ENCODE measurements at places on chromosomes 11 and 22.

- no peak for ATAC-seq
Measured at GRCh38 chr11:40597546-40598113, 861.8 kb downstream of the LRRC4C start.

- ATAC-seq = no peak
Measured at GRCh38 chr11:113269636-113270035, 44.7 kb upstream of the TTC12 start.

DNA sequence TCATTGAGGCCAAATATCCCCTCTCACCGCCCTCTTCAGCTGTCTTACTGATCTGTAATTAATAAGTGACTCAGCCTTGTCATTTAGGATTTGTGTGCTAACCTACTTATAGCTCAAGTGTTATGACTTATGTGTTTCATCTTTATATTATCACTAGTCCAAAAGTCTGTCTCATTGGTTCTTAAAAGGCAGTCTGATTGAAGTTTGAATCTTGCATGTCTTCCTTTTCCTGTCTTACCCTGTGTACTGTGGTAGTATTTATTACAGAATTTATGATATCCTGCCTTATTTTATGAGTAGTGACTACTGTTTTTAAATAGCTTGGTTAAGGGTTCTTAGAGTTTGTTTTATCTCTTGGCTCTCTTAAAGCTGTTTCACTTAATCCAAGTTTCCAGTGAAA, 6.3 kb downstream of the DEPDC7 start:
- no peak for ATAC-seq

DNA sequence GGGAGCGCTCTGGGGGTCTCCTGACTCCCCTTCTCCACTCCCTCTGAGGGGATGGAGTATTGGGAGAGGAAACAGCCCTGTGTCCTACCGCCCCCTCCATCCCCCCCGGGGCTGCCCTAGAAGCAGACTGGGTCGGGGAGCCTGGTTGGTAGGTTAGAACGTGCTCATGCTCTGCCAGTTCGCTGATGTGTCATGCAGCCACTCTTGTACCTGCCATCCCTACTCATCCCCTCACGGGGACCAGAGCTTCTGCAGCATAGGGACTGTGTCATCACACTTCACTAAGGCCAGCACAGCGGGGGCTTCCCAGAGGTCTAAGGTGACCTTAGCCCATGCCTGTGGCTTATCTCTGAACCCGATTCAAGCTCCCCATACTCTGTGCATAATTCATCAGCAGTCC, 4.7 kb downstream of the KCNJ1 start:
- no peak for ATAC-seq

DNA sequence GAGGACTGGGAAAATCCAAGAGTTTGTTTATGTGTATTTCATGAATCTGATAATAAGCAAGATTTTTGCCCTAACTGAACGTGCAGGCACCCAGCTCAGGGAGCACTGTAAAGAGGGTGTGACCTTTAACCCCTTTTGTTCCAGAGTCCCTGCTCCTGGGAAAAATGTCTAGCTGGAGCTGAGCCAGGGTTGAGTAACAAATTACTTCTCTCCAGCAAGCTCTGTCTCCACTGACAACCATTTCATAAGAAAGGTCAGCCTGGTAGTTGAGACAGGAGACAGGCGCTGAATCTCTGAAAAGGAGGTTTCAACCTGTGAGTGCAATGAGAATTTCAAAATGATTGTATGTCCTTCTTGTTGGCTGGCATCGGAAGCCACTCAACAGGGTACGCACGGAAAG, 156.4 kb upstream of the NARS2 start:
- ATAC-seq = no peak

GRCh38 chr11:64229744-64230170, 591 bp upstream of the DNAJC4 start:
- ATAC-seq = no peak

DNA sequence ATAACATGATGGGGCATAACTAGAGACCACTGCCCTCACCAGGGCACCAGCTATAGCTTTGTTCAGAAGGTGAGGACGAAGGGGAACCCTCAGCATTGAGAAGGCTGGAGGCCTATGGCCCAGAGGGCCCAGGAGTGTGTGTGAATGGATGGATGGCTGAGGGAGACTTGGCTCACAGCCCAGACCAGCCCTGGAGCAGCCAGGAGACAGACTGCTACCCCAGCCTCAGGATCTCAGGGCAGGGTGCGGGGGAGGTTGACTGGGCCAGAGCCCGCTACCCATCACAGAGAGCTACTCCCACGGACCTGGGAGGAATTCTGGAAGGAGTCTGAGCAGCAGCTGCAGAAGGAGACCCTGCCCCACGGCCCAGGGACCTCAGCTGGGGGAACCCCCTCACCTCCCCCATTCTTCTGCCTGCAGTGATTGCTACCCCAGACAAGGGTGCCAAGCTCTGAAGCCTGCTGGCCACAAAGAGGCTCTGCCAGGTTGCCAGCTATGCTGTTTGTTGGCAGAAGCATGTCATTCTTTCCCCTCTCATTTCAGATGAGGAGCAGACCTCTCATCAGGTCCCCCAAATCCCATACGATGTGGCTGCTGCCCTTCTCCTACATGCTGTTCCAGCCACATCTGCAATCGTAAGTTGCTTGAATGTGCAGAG, 5.4 kb upstream of the CSDC2 start:
- no peak for ATAC-seq

- ATAC-seq = no peak
Measured at GRCh38 chr11:45285250-45285828, 802 bp downstream of the SYT13 start.

GRCh38 chr11:12640355-12640754, 33.9 kb upstream of the TEAD1 start:
- no peak for ATAC-seq

DNA sequence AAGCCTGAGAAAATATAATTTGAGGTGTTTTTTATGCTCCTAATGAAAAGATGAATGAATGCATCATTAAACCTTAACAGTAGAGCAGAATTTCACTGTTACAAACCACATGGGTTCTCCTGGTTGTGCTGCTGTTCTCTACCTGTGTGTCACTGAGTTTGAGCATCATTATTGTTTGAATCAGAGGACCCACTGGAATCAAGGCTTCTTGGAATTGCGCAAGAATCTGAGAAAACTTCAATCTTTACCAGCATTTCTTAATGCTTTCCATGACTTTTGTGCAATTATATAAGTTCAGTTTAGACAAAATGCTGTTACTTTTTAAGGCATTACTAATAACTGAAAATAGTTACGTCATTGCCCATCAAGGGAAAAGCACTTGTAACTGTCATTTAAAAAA, 18.8 kb upstream of the RBX1 start:
- no peak for ATAC-seq

DNA sequence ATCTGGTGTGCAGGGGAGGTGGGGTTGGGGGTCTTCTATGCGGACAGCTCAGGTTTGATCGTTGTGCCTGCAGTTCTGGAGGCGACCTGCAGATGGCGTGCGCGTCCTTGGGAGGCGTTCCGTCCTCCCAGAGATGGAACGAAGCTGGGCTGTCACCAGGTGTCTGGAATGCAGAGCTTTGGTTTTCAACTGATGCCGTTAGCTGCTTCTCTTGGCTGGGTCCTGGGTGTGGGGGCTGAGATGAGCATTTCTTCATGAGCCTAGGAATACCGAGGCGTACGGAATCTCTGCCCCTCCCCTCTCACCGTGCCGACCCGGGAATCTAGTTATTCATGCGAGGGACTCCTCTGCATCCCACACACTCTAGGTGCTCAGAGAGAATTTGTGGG, 98.6 kb downstream of the CEP164 start:
- no peak for ATAC-seq

GRCh38 chr11:77324508-77324907, 23.0 kb upstream of the GDPD4 start:
- no peak for ATAC-seq

GRCh38 chr11:29486301-29486700, 530.5 kb downstream of the KCNA4 start:
- no peak for ATAC-seq

GRCh38 chr11:79311461-79311860, 129.4 kb downstream of the TENM4 start:
- no peak for ATAC-seq

DNA sequence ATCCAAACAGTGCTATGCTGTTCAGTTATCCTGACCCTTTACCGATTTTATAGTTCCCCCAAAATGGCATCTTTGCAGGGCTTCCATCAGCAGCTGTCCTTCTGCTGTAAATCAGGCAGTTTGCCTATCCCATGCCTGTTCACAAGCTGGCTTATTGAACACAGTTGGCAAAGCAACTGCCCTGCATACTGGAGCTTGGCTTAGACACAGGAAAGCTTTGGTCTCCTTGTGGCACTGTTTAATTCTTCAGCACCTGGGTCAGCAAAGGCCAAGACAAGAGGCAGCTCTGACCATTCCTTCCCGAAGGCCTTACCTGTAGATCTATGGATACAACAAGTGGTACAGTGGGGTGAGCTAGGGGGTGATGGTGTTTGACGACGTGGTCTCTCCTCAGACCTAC, 32.2 kb downstream of the TSPAN18 start:
- ATAC-seq = no peak

DNA sequence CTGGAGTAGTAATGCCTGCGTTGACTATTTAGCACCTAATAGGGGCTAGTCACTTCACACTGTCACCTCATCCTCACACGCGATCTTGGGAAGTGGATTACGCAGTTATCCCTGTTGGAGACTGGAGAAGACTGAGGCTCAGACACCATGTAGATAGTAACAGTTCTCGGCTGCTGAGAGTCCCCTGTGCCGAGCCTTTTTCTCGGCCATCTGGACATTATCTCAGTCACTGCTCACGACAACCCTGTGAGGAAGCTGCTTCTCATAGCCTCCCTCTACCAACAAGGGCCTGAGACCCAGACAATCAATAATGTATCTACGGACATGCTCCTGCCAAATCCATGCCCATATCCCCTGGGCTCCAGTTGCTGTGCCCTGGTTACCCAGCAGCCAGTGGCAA, 25.9 kb downstream of the SCUBE1 start:
- no peak for ATAC-seq

Data from stimulated activated memory B cell treated with anti-CD40 and anti-IgM and Interleukin-4, amounts not matched to agents 10 μg/mL and 1 μg/mL and 100 μg/mL, for 72 hours (primary cell).